ENCODE measurements at places on chromosomes 7 and 10. TPM values are rescaled to one million over a fixed set of nuclear protein-coding genes. Genes with fewer than 3 reads are reported as not detected.
A peak's percentile ranks its signal among the peaks of the same experiment; 100 is the strongest.

The PHKG1 gene
- 5.8 TPM for polyA plus RNA-seq

The EGR2 gene
- polyA plus RNA-seq = 1.8 TPM

The CPXM2 gene
- polyA plus RNA-seq = 2.9 TPM

The LRWD1 gene
- 7.3 TPM for polyA plus RNA-seq

The SSC4D gene
- 3.9 TPM for polyA plus RNA-seq

DNA sequence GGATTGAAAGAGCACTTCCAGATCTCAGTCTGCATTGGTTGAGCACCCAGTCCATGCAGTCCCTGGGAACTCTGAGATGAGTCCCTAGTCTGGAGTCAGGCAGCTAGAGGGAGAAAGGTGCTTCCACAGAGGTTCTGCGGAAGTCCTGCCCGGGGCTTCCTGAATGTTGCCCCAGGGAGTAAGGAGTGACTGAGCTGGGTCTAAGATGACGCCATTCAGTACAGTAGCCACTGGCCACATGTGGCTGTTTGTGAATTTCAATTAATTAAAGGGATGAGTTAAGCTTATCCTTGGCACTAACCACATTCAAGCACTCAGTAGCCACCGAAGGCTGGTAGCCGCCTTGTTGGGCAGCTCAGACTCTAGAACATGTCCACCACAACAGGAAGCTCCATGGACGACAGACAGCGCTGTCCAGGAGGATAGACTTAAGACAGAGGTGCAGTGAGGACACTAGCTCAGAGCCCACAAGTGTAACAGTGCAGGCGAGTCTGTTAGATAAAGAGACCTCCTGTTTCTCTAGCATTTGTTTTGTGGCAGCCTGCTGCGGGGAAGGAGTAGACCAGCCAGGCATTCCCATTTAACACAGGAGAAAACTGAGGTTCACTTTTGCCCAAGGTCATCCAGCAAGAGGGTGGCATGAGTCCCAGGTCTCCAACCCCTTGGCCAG lies 101.6 kb upstream of the PPIF start:
- DNase-seq = no peak
- no peaks in the 10 kb centered on the region for H3K27me3 ChIP-seq
- no peak overlapping the region for H3K4me3 ChIP-seq
- H3K27ac ChIP-seq = peak overlapping the region; percentile 91

GRCh38 chr7:19146699-19147098 lies 1.5 kb upstream of the FERD3L start:
- no peaks in the 10 kb centered on the region for H3K36me3 ChIP-seq
- peaks cover 40% of the 10 kb centered on the region for H3K27me3 ChIP-seq
- H3K4me1 ChIP-seq = no peaks in the 10 kb centered on the region
